Pericardium fibroblast (primary cell): ENCODE measurements at places on chromosomes 1 and 21. TPM values are rescaled to one million over a fixed set of nuclear protein-coding genes. Genes with fewer than 3 reads are reported as not detected.

The PROK1 gene
- not detected in 2 replicates for total RNA-seq

The PGD gene
- 138 and 245 TPM in 2 replicates for total RNA-seq

The TCP10L gene
- total RNA-seq = 0.34 and 0.35 TPM in 2 replicates

The BACE2 gene
- total RNA-seq = 34.5 and 36.7 TPM in 2 replicates

The NDC1 gene
- 6.8 and 9.2 TPM in 2 replicates for total RNA-seq

The APCS gene
- total RNA-seq = not detected in 2 replicates

The SLFNL1 gene
- 0.17 and 0.58 TPM in 2 replicates for total RNA-seq

The RBM11 gene
- total RNA-seq = 0.77 TPM in 1 of 2 replicates, not detected in the other

The FCRL4 gene
- not detected in 2 replicates for total RNA-seq

The ZC3H11A gene
- 45.7 and 64.9 TPM in 2 replicates for total RNA-seq

The CHIA gene
- total RNA-seq = not detected in 2 replicates

The TMPRSS2 gene
- not detected in 2 replicates for total RNA-seq

The STYXL2 gene
- 0.51 TPM in 1 of 2 replicates, not detected in the other for total RNA-seq

The S100A5 gene
- total RNA-seq = not detected in 2 replicates

The S100A10 gene
- 243 and 508 TPM in 2 replicates for total RNA-seq

The PRDM16 gene
- under 0.01 TPM in 1 of 2 replicates, not detected in the other for total RNA-seq

The FMO3 gene
- total RNA-seq = 1.2 and 3.3 TPM in 2 replicates

The WNT2B gene
- total RNA-seq = 1.6 and 2.1 TPM in 2 replicates

The BGLAP gene
- total RNA-seq = not detected in 2 replicates

The NENF gene
- total RNA-seq = 110 and 150 TPM in 2 replicates

The ASCL5 gene
- total RNA-seq = not detected in 2 replicates

The UTP11 gene
- total RNA-seq = 28.4 and 34.3 TPM in 2 replicates

The SLC44A5 gene
- total RNA-seq = under 0.01 and 0.26 TPM in 2 replicates

The ERICH3 gene
- not detected in 2 replicates for total RNA-seq

The MNDA gene
- total RNA-seq = not detected in 2 replicates

The F3 gene
- total RNA-seq = 10.5 and 14.7 TPM in 2 replicates

The PAPPA2 gene
- 0.35 and 7.9 TPM in 2 replicates for total RNA-seq

The JAM2 gene
- total RNA-seq = 0.82 and 0.94 TPM in 2 replicates

The CD1B gene
- not detected in 2 replicates for total RNA-seq

The ARTN gene
- not detected in 2 replicates for total RNA-seq

The C1orf185 gene
- total RNA-seq = not detected in 2 replicates

The TDRD10 gene
- not detected in 2 replicates for total RNA-seq

The ATPAF1 gene
- total RNA-seq = 33.7 and 35.3 TPM in 2 replicates

The ANKRD35 gene
- total RNA-seq = 0.47 and 4.1 TPM in 2 replicates

The FMN2 gene
- under 0.01 and 0.26 TPM in 2 replicates for total RNA-seq

The S100A9 gene
- total RNA-seq = 0.82 TPM in 1 of 2 replicates, not detected in the other

The TMOD4 gene
- total RNA-seq = not detected in 2 replicates

The GFI1 gene
- 0.34 TPM in 1 of 2 replicates, not detected in the other for total RNA-seq

The KIF21B gene
- total RNA-seq = 0.09 and 0.12 TPM in 2 replicates

The RABIF gene
- 6.2 and 7.8 TPM in 2 replicates for total RNA-seq

The SPATA21 gene
- not detected in 2 replicates for total RNA-seq

The LDLRAD1 gene
- not detected in 2 replicates for total RNA-seq

The EPHA8 gene
- total RNA-seq = not detected in 2 replicates

The LORICRIN gene
- total RNA-seq = not detected in 2 replicates

The VCAM1 gene
- total RNA-seq = 2.9 and 5.4 TPM in 2 replicates

The TMEM82 gene
- total RNA-seq = not detected in 2 replicates

The GNPAT gene
- 26.1 and 27.9 TPM in 2 replicates for total RNA-seq
